ENCODE measurements at places on chromosomes 6 and 20.

- DNase-seq = no peak
These were observed 27.0 kb upstream of the ADGRF5 start for GRCh38 chr6:46948699-46949098.

- no peak for DNase-seq
These were observed 8.8 kb upstream of the PIM1 start for GRCh38 chr6:37160922-37161778.

DNA sequence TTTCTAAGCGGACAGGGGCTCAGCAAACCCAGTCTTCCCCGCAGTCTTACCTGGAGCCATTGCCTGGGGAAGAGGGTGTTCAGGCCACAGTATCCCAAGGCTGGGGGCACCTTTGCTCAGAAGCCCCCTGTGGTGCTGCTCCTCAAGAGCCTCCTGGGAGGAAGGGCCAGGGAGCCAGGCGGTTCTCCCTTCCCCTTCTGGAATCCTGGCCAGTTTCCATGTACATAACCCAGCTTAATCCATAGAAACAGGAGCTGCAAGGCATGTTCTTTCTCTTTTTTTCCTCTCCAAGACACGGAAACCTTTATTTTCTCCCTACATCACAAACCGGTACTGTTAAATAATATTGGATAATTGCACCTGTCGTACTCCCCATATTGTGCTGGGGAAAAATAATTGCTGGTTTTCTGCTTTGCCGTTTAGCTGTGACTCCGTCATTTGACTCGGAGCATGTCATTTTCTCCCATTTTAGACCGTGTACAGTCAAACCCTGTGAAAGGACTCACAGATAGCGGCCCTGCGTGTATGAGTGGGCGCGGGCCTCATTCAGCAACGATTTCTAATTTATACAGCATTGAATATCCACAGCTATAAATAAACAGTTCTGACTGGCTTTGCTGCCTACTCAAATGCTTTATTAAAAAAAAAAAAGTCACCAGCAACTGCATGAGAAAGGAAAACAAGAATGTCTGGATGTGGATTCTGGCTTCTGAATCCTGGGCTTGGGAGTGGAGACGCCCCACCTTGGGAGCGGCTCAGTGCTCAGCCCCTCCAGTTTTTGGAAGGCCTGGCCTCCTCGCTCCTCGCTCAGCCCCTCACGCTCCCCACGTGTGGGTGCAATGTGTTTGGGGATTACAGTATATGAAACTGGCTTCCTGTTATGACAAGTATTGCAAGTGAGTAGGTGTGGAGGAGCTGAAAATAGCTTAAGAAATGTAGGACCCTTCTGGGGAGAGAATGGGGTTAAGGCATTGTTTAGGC lies 67.3 kb downstream of the ADTRP start:
- DNase-seq = no peak

- DNase-seq = no peak
These were observed 233.3 kb upstream of the ECI2 start for GRCh38 chr6:4368649-4369048.

- DNase-seq = no peak
These were observed 53.1 kb downstream of the NINL start for GRCh38 chr20:25532015-25532751.

DNA sequence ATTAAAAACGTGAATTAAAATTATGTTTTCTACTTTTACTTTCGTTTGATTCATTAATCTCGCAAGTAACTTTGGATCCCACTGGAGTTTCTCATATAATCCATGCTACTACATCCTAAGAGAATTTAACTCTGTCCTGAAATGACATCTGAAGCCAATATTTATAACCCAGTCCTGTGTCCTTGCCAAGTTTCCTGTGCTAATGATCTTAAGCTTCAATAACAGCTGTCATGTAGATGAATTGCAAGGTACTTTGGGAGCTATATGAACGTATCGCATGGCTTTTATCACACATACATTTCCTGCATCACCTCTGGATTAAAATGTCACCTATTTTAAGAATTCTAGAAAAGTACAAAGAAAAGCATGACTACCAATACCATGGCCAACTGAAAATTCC lies 833.8 kb upstream of the CITED2 start:
- DNase-seq = no peak

- DNase-seq = no peak
These were observed 93.8 kb upstream of the SIRPA start for GRCh38 chr20:1801225-1801928.

- no peak for DNase-seq
These were observed 52.7 kb downstream of the CDH26 start for GRCh38 chr20:60010689-60011458.

- no peak for DNase-seq
These were observed 45.6 kb upstream of the SPDEF start for GRCh38 chr6:34601706-34602105.

DNA sequence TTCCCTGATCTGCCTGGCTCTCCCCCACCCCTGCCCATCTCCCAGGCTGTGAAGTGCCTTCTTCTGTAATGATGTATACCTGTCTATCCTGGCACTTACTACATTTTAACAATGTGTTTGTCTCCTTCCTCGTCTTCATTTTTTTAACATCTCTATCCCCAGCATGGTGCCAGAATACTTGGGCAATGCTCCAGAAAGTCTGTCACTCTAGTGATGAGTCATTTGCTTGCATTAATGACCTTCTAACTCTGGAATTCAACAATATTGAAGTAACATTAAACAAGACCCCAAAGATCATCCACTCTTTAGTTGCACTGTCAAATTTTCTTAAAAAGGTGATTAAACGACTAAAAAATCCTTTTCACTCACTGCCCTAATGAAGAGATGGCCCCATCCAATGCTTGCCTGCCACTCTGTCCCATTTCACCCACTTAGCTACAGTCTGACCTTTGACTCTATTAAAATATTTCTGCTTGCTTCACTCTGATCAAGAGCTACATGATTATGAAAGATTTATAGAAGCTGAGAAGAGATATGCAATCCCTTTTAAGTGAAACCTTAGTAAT lies 7.7 kb upstream of the KLHL31 start:
- no peak for DNase-seq

DNA sequence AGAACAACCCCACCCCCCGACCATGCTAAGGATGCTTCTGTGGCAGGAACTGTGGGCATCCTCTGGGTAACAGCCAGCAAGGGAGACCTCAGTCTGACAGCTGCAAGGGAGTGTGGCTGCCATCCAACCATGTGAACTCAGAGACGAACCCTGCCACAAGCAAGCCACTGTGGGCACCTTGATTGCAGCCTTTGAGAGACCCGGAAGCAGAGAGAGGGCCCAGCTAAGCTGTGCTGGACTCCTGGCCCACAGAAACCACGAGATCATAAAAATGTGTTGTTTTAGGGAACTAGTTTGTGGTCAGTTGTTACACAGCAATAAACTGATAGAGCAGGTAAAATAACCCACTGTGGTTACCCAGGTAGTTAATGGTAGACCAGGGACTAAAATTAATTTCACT lies 414.6 kb downstream of the CDH26 start:
- no peak for DNase-seq

- DNase-seq = no peak
These were observed 230.8 kb downstream of the CD83 start for GRCh38 chr6:14348389-14348788.

DNA sequence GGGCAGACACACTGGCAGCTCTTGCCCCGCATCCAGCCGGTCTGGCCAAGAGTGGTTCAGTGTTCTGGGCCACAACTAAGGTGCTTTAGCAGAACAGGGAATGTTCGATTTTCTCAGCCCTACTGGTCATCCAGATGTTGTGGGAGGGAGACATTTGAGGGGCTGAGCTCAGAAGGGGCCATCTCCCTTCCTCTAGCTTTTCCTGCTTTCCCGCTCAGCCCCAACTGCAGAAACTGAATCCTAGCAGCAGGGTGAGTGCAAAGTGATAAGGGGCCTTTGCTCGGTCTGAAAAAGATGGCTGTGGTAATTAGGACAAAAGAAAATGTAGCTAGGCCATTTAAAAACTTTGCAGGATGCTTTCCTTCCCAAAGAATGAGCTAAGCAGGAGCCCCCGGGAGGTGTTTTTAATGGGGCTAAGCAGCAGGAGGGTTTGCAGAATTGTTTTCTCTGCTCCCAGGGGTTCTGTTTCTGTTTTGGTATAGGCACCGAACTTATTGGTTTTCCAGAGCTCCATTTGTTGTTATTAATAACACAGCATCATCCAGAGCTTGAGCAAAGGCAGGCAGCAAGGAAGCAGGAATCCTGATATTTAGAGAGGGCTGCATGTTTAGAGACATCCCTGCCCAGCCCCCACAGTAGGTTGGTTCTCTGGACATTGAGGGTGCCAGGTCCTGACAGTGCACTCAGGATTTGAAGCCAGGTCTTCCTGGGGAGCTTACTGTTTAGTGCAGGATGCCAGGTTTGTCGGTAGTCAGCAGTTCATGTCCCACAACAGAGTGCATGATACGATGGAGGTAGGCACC lies 210.9 kb downstream of the SLC24A3 start:
- DNase-seq = no peak

DNA sequence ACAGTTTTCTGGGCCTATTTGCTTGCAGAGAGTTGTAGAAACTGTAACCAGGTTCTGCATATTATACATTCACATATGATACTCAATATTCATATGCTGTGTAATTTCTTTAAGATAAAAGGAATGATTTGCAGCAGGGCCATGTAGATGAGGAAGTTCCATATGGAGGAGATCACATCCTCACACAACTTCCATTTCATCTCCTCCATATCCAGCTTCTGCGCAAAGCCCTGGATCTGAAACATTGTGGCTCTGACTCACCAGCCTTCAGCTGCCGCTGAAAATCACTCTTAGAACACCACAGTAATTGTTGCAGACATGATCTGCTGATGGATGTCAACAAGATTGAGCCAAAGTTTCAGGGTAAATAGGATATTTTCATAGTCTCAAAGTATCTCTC lies 57.7 kb downstream of the PXDC1 start:
- no peak for DNase-seq

All from GOT3 (cell line).